NCI-H187 (cell line): ENCODE measurements at places on chromosomes 13 and 19.

DNA sequence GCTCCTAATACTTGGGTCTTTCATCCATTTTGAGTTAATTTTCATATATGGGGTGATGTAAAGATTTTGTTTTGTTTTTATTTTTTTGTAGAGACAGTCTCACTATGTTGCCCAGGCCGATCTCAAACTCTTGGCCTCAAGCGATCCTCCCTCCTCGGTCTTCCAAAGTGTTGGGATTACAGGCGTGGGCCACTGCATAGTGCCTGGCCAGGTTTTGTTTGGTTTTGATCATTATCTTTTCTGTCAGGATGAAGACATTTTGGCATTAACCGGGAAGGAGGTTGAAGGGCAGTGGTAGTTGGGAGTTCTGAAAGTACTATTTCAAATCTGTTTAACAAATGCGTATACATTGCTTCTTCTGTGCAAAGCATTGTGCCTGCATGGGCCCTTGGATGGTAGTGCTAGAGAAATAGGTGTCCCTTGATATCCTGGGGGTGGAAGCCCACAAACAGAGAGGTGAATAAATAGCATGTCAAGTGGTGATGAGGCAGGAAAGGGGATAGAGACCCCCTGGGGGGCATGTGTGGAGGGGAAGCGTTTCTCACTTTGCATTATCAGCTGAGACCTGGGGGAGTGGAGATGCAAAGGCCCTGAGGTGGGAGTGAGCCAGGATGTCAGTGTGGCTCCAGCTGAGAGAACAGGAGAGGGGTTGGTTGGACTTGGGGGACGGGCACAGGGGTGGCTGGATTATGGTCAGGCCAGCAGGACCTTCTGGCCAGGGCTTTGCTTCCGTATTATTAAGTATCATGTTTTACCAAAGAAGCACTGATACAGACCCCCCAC lies 41.4 kb downstream of the GATAD2A start:
- no peak for DNase-seq

- DNase-seq: no peak
Observed at GRCh38 chr19:58097349-58097748, 682 bp downstream of the ZSCAN18 start.

- DNase-seq: no peak
Observed at GRCh38 chr19:22893855-22894270, 61.8 kb downstream of the ZNF723 start.

DNA sequence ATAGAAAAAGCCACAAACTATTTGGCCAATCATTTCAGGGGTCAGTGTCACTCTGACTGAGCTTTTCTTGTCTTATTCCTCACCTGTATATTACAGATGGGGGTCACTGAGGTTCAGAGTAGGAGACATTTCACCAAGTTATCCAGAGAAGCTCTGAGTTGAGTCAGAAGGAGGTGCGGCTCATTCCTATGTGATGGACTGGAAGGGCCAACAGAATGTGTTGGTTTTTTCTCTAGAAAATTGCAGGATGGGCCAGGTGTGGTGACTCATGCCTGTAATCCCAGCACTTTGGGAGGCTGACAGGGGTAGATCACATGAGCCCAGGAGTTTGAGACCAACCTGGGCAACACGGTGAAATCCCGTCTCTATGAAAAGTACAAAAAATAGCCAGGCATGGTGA lies 24.5 kb upstream of the ZNF83 start:
- no peak for DNase-seq

GRCh38 chr19:33616857-33617256 lies 4.9 kb upstream of the CHST8 start:
- no peak for DNase-seq

DNA sequence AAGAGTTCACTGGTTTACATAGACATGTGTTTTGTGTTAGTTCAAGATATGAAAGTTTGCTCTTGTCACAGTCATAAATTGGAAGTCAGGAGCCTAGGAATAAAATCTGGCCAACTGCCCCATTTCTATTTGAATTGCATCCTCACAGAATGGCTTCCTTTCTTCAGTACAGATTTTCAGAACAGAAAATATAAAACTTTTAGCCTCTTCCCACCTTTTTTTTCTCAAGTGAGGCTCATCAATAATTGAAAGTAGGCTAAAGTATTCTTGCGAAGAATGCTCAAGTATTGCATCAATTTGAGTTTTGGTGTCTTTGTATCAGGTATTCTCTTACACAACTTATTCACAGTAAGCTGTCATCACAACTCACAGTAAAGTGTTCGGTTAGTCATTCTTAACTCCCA lies 802.7 kb downstream of the PCDH9 start:
- no peak for DNase-seq

DNA sequence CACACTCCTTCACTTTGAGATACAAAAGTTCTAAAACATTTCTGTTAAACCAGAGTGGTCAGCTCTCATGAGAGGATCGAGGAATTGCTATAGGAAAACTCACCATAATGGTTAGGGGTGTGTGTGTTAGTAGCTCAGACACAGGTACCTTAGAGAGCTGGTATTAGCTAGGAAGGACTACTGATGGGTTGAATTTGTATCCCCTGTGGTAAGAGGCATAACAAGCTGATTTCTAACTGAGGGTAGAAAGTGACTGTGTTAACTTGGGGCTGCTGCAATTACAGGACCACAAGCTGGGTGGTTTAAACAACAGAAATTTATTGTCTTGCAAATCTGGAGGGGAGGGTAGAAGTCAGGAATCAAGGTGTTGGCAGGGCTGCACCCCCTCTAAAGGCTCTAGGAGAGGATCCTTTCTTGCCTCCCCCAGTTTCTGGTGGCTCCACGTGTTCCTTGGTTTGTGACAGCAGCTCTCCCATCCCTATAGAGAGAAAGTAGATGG lies 17.4 kb downstream of the LEUTX start:
- no peak for DNase-seq

DNA sequence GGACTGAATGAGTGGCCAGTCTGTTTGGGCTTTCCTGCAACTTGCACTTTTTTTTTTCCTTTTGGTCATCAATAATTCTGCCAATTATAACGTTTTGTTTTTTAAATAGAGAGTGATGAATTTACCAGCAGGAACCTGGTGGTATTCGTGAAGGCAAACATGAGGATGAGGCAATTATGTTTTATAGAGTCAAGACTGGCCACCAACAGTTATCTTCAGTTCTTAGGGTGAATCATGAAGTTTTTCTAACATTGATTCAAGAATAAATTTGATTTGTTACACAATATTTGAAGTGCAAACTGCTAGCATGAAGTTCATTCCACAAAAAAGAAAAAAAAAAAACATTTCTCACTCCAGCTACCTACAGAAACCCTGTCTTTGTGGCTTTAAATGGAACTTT lies 244.5 kb downstream of the SPRY2 start:
- no peak for DNase-seq

DNA sequence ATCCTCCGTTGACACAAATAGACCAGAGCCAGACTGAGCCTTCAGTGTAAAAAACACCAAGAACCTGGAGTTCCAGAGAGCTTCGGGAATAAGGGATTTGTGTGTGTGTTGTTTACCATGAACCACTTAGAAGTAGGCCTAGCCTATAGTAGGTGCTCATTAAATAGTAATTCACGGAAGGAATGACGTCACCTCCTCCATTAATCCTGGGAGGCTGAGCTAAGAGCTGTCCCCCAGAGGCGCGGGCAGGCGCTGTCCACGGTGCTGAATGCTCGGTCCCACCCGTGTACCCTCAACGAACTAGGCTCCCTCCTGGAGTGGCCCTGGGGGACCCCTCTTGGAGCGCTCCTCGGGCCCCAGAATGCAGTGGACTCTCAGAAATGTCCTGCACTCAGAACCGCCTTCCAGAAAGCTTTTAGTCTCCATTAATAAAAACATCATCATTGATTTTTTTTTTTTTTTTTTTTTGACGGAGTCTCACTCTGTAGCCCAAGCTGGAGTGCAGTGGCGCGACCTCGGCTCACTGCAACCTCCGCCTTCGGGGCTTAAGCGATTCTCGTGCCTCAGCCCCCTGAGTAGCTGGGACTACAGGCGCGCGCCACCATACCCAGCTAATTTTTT lies 6.5 kb downstream of the UNC13A start:
- no peak for DNase-seq

- peak; percentile 54 for DNase-seq
Observed at GRCh38 chr19:19900729-19901444, at the start of gene ZNF93. TSS of gene ZNF93 (plus strand) at chr19:19900946. CDS start at chr19:19901089, 143 bp downstream.

GRCh38 chr19:55146078-55146704 lies 2.8 kb downstream of the TNNT1 start:
- no peak for DNase-seq

DNA sequence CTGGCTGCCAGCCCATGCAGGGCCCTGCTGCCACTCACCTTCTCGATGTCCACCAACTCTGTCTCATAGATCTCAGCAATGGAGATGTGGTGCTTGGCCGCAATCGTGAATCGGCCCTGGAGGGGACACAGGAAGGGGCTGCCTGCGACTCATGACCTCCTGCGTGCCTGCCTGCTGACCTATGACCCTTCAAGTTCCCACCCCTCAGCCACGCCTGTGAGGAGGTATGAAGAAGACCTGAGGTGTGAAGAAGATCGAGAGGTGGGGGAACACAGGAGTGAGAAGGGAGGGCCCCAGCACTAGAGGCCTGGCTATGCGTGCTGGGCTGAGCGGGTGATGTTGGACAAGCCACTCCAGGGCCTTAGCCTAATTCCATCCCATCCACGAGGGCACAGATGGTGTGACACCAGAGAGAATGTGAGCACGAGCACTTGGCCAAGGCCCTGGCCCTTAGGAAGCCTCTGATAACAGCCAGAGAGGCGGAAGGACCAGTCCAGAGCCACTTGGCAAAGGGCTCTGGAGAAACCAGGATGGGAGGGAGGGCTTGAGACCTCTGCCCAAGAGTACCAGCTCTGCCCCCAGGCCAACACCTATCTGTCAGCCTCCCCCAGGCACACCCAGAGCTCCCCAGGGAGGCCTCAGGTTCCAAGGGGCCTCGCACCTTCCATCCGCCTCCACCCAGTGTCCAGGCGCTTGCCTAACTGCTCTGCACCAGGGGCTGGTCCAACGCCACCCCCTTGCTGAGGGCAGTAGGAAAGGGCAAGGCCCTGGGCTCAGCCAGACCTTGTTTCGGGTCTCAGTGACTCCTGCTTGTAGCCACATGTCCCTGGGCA lies 9.6 kb upstream of the KPTN start:
- DNase-seq: no peak

DNA sequence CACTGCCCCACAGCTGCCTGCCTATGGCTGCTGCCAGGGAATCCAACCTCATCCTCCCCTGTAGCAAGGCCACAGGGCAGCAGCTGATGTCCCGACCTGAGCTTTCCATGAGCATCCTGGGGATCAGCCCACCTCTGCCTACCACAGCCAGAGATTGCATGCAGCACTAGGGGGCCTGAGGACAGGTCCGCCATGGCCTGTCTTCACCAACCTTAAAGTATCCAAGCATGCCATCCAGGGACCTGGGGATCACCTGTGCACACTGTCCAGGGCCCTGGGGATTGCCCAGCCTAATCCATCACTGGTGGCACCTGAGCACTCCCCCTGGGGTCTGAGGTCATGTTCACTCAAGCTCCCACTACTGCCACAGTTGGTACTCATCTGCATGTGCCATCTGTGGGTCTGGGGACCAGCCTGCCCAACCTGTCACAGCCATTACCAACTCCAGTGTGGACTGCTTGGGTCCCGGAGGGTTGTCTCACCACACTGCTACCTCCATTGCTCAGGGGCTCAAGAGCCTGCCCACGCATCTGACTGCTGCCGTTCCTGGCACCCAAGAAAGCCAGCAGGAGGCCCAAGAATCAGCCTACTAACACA lies 53.0 kb downstream of the KCTD15 start:
- no peak for DNase-seq
